Stimulated activated CD4-positive, alpha-beta T cell treated with anti-CD3 and anti-CD28 coated beads, TNF-alpha, amount 100 ng/mL, for 48 hours (primary cell): ENCODE measurements at places on chromosomes 7 and 10.

- DNase-seq = no peak
Observed at GRCh38 chr7:27172823-27173510, 1.2 kb downstream of the HOXA10 start.

DNA sequence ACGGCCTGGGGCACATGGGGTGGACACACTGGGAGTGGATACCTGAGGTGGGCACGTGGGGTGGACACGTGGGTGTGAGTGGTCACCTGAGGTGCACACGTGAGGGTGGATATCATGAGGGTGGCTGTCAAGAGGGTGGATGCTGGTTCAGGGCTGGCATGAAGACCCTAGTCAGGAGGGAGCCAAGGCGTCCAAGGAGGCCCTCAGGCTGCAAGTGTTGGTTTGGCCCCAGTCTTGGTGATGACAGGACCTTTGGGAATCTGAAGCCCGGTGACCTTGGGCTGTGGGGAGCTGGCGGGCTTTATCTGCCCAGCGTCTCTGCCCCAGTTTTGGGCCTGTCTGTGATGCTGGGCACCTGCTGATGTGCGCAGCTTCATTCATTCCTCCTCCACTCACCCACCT is 24.9 kb upstream of the PFKFB3 start:
- DNase-seq = no peak

DNA sequence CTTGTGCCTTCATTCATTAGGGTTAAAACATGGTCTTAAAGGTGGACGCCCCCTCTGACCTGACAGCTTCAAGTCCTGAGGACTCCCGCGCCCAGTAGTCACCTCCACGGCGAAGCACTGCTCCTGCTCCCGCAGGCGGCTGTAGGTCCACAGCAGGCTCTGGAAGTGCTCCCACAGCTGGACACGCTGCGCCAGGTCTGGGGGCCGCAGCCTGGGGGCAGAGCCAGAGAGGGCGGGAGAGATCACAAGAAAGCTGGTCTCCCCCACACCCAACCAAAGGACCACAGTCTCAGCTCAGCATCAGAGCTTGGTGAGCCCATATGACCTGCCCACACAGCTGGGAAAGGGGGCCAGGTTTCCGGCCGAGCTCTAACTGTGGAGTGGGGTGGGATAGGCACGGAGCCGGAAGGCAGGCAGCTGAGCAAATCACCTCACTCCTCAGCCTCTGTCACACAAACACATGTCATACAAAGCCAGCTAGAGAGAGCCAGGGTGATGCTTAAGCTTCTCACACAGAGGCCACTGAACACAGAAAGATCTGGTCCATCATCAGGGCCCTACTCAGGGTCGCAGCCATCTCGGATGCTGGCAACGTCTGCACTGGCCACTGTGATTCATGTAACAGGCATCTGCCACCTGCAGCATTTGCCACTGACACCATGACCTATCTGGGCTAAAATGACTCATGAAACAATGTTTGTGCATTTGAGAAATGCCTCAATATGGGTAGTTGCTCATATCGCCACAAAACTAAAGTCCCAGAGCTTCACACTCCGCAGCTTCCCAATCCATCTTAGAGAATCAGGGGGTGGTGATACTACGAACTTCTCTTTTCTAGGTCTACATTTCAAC is 12.6 kb downstream of the HPS1 start:
- no peak for DNase-seq

GRCh38 chr7:105766421-105767073 is 109.9 kb downstream of the ATXN7L1 start:
- no peak for DNase-seq

- peak; percentile 25 for DNase-seq
Observed at GRCh38 chr10:15167411-15168290, 842 bp downstream of the NMT2 start.
